ENCODE measurements at places on chromosomes 4 and X. TPM values are rescaled to one million over a fixed set of nuclear protein-coding genes. Genes with fewer than 3 reads are reported as not detected.

DNA sequence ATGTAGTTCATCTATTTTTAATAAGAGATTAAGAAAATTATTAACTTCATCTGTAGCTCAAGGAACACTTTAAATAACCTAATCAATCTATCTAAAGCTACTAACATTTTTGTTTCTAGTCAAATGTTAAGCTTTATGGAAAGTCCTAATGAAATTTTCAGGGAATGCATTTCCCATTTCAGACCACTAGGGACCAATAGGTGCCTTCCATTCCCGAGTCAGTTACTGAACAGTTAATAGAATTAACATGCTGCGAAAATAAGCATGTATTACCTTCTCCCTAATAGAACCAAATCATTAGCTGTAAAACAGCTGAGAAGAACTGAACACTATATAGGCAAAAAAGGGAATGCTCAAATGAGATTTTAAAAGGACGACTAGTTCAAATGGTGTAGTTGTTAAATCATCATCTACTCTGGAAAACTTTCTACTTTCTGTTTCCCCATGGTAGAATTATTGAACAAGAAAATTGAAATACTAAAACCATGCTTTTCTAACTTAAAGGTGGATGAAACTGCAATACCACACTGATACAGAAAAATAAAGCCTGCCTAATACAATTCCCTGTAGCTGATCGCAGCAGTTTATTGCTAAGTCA, 22.5 kb downstream of the STX18 start:
- DNase-seq = no peak

DNA sequence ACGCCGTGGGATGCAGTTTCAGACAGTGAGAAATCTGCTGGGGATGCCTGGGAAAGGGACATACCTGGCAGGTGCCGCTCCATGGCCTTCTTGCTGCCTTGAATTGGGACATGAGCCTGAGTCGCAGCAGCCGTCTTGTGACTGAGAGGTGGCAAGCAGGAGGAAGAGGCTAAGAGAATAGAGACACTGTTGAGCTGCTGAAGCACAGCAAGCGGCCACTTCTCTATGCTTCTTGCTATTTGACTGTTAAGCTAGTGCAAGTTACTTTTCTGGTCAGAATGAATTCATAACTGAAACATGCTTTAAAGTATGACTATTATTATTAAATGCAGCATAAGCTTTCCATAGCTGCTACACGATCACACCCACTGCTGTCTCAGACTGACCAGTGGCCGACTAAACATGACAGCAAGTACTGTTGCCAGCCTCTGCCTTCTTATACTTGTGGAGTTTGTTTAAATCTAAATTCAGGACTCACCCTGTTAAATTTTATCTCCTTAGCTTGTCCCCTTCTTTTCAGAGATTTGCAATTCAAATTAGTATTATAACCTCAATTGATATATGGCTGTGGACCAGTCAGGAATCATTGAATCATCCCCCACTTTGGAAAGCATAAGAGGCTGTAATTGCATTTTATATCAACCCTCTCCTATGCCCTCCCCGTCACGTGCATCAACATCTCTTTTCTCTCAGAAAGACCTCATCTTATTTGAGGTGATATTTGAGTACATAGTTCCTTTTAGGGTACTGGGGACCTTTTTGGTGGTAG, 24.8 kb upstream of the ACSL1 start:
- DNase-seq = no peak

- peak; percentile 52 for DNase-seq
Observed at GRCh38 chr4:8419222-8420041, 21.1 kb downstream of the ACOX3 start.

GRCh38 chr4:152938237-152938947, 2.3 kb downstream of the FHDC1 start:
- peak; percentile 44 for DNase-seq

GRCh38 chr4:38982361-38983095, 49.7 kb downstream of the TMEM156 start:
- no peak for DNase-seq

GRCh38 chr4:20395160-20395773, 143.6 kb downstream of the SLIT2 start:
- no peak for DNase-seq

GRCh38 chr4:2291705-2292645, 30.1 kb upstream of the MXD4 start:
- peak; percentile 43 for DNase-seq

- DNase-seq = peak; percentile 56
Observed at GRCh38 chrX:26557691-26558321, 341.8 kb downstream of the MAGEB5 start.

GRCh38 chrX:80812176-80812575, 2.5 kb upstream of the BRWD3 start:
- no peak for DNase-seq

- no peak for DNase-seq
Observed at GRCh38 chr4:93659629-93660028, 168.9 kb upstream of the ATOH1 start.

- no peak for DNase-seq
Observed at GRCh38 chr4:70538869-70539268, 20.5 kb downstream of the AMTN start.

- no peak for DNase-seq
Observed at GRCh38 chrX:45850775-45851433, 650.2 kb upstream of the DIPK2B start.

DNA sequence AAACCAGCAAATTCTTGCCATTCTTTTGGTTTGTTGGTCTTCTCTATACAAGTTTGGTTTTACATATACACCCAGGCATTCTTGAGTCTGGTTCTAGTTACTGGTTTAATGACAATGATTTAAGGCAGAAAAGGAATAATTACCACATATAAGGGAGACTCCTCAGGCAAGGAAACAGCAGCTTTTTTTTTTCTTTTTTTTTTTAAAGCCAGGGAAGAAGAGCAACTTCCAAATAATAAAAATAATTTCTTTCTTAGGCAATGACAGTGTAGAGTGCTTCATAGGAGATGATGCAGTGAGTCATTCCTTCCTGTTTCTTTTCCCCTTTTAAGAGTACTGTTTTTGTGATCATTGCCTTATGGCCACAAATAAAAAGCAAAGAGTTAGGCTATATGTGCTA, 289.7 kb downstream of the DKK2 start:
- no peak for DNase-seq

DNA sequence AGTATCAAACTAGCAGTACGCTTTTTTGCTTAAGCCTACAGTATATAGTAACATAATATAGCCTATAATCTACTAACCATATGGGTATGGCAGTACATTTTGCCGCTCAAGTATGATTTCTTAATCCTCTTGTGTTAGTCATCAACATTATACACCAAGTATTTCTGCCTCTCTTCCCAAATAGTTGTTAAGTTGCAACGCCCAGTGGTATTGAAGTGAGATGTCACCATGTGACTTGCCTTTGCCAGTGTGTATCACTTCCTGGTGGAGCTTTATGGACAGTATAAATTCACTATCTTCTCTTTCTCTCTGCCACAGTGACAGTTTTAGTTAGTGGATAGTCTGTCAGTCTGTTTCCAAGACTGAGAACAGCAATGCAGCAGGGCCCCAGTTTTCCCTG, 535.5 kb downstream of the PDHA2 start:
- no peak for DNase-seq

- DNase-seq = peak; percentile 25
Observed at GRCh38 chrX:3638280-3638873, 75.1 kb downstream of the PRKX start.

DNA sequence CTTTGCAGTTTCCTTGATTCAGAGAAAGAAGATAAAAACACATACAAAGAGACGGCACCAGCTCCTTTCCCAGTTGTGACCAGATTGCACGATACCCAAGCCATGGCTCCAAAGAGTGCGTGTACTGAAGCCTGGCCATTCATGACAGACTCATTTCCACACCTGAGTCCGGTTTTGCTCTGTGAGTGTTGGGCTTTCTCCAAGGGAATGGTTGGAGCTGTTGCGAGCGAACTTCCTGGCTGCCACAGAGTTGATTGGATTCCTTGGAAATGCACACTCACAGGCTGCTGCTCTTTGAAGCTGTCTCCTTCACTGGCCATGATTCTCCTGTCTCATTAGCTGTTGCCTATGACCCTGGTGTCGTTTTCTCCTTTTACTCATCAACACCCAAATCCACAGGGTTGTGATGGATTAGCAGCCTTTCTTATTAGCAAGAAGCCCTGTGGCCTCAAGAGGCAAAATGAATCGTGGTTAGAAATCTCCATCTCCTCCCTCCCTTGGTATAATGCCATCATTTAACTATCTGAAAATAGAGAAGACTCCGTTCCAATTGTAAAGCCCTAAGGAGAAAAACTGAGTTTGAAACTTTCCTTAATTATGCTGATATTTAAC, 43.9 kb upstream of the BBS12 start:
- no peak for DNase-seq

DNA sequence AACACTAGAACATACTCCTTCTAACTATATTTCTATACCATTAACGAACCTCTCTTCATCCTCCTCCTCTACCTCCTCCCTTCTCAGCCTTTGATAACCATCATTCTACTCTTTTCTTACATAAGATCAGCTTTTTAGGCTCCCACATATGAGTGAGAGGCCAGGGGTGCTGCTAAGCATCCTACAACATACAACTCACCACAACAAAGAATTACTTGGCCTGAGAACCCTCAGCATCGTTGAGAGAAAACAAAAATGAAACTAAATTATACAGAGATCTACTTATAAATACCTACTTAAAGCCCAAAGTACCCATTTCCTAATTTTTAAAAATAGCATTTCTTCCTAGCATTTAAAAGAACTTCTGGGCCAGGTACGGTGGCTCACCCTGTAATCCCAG, 77.7 kb downstream of the CC2D2A start:
- DNase-seq = no peak

DNA sequence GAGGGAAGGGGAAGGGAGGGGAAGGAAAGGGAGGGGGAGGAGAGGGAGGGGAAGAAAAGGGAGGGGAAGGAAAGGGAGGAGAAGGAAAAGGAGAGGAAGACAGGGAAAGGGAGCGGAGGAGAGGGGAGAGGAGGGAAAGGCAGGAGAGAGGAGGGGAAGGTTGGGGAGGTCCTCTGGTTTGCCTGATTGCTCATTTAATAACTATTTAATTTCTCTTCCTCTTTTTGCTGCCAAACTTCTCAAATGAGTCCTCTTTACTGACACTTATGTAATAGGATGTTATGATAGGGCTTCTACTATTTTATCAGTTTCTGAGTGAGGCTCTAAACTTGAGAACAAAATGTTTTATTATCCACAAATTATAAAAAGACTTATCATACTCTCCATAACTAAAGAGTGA, 35.4 kb upstream of the PPA2 start:
- no peak for DNase-seq

DNA sequence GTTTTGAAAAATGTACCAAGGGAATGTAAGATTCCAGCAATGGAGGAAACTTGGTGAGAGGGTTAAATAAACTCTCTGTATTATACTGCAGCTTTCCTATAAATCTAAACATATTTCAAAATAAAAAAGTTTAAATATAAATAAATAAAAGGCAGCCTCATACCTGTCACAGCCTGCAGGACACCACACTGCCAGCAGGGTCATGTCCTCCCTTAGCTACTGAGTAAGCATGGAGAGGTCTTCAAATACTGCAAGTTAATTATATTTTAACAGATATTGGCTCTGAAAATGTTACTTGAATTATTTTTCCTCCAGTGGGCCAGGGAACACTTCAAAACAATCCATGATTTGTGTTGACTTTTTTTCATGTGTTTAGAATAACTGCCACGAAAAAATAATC, 852.8 kb upstream of the PCDH7 start:
- no peak for DNase-seq

DNA sequence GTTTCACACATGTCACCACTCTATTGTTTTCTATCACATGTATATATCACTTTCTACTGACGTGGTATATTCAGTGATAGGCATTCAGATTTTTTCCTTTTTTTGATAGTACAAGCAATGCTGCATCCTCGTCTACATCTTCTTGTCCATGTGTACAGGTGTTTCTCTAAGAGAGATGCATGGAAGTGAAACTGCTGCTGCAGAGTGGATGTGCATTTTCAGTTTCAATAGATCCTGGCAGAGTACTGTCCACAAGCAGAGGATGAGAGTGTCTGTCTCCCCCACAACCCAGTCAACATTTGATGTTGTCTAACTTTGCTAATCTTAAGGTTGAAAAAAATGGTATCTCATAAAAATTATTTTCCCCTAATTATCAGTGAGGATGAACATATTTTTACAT, 194.0 kb upstream of the CASK start:
- DNase-seq = no peak

GRCh38 chr4:92100975-92101374, 202.8 kb upstream of the GRID2 start:
- DNase-seq = no peak

DNA sequence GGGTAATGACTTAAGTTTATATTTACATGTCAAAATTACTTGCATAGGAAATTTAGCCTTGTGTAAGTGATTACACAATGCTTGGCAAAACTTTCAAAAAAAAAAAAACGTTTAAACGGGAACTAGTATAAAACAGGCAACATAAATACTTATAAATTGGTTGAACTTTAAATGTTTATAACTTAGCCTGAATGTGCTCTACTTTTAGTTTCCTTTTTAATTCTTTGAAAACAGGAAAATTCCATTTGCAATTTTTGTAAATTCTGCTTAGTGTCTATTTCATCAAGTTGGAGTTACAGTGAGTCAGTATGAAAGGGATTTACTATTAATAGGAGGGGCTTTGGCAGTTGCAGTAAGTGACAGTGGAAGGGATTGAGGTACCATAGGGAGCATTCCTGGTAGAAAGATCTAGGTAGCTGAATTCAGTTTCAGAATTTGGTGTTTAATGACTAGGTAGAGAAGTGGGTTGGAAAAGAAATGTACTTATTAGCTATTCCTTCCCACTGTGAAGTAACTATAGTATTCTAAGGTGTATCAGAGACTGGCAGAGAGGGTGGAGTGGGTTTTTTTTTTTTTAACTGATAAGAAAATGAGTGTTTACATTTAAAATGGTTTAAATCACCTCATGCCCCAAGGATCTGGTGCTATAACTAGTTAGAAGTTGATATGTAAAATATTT, 2.8 kb downstream of the STAG2 start:
- no peak for DNase-seq

DNA sequence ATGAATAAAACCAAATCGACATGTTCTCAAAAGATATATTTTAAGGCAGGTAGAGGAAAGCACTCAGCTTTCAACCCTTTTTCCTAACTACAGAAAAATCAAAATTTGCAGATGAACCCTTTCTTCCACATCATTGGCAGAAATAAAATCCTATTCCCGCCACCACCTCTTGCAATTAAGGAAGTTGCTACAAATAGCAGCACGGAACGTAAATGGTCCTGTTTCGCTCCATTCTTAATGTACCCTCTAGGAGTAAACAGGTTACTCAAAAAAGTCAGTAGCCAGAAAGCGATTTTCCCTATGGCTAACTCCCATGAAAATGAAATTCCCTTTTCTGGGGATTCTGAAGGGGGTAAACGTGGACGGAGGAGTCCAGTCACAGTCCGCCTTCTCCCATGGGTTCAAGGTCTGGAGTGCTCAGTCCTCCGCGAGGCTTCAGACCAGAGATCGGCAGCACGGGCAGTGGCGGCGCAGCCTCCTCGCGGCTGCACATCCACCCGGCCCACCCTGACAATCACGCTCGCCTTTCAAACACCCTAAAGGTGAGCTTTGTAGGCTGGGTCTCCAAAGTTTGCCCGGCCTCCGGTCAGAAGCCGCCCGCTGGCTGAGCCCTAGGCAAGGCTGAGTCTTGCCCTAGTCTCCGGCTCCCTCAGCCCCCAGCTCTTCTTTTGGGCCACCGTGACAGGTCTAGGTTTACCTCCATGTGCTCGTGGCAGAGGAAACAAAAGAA, 1.8 kb downstream of the ATP11C start:
- DNase-seq = no peak

The RAB40A gene
- total RNA-seq = 0.49 TPM

The SSX1 gene
- total RNA-seq = not detected

The CABS1 gene
- total RNA-seq = not detected

The FHIP1A gene
- 16.0 TPM for total RNA-seq

The GPRASP3 gene
- total RNA-seq = 8.4 TPM

The DCHS2 gene
- total RNA-seq = not detected

The DGAT2L6 gene
- total RNA-seq = not detected

The FSTL5 gene
- total RNA-seq = not detected

The PDZD11 gene
- total RNA-seq = 39.6 TPM

The MAGEA6 gene
- not detected for total RNA-seq
